ENCODE measurements at places on chromosomes 4 and X. TPM values are rescaled to one million over a fixed set of nuclear protein-coding genes. Genes with fewer than 3 reads are reported as not detected.

The SSX4B gene
- total RNA-seq: not detected

The OTC gene
- not detected for total RNA-seq

The MAOA gene
- 0.12 TPM for total RNA-seq

The MND1 gene
- 27.6 TPM for total RNA-seq

The MAOB gene
- not detected for total RNA-seq

The ASMT gene
- total RNA-seq: not detected

The MAGEA2 gene
- not detected for total RNA-seq

The PHKA1 gene
- 0.87 TPM for total RNA-seq

The MMRN1 gene
- total RNA-seq: 0.40 TPM

The POU4F2 gene
- not detected for total RNA-seq

The GABRE gene
- not detected for total RNA-seq

The F9 gene
- total RNA-seq: not detected

The PPP4R3C gene
- not detected for total RNA-seq

The ADGRA3 gene
- total RNA-seq: 3.2 TPM

GRCh38 chr4:22637306-22637705 lies 55.4 kb upstream of the GBA3 start:
- no peak for DNase-seq

DNA sequence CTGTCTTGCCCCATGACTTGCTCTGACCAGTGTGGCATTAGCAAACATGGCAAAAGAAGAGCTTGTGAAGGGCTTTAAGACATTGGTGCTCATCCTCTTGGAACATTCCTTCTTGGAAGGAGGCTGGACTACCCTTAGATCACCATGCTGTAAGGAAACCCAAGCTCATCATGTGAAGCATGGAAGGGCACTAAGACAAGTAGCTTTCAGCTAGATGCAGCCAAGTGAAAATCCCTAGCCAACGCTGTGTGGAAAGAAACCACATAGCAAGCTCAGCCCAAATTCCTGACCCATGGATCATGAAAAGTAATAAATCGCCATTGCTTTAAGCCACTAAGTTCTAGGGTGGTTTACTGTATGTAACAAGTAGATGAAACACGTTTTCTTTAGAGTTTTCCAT lies 12.4 kb upstream of the PACRGL start:
- no peak for DNase-seq

GRCh38 chrX:17566740-17567139 lies 170.6 kb upstream of the SCML1 start:
- no peak for DNase-seq

DNA sequence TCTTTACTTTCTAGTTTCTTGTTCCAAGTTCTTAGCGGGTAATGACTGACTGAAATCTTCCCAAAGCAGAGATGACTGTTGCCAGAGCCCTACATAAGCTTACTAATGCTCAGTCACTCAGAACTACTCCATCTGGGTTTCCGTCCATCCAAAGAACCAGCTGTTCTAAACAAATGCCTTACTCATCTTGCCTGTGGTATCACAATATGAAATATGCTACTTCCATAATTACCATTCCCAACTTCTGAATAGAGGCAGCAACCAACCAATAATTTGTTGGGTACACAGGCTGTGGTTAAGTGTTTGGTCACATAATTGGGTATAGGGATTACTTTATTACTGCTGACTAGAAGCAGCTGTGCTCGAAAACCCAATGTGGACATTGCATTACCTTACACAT lies 930.2 kb upstream of the DIAPH2 start:
- DNase-seq: no peak

DNA sequence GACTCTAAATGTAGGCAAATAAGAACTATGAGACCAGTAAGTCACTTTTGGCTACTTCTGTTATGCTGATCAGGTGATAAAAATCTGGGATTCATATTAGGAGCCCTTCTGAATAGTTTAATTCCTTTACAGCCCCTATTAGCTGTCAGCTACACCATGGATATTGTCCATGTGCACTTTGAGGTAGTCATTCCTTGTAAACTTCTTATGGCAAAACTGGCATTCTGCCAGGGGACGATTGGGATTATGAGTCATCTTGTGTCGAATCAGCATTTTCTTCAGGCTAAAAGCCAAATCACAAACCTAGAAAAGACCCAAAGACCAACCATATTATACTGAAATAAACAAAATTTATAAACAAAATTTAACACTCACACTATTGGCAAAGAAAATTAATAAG lies 227.6 kb downstream of the PRDM5 start:
- DNase-seq: no peak

DNA sequence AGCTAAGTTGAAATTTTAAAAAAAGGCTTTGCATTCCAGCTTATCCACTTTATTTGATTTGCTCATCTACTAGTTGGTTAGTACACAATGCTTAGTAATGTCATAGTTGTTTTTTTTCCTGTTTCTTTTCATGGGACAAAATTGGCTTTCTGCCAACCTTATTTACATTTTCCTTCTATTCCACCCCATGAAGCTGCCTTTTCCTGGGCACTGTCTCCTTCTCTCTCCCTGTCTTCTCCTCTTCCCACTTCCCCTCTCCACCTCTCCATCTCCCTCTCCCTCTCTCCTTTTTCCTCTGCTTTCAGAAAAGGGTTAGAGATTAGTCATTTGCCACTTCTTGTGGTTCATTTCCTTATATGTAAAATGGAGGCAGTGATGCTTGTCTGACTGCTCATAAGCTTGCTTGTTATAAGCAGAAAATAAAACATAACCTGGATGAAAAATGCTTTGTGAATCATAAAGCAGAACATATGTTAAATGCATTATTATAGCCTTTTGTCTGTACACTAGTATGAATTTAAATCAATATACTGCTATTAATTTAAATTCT lies 181.9 kb downstream of the CEP135 start:
- no peak for DNase-seq

GRCh38 chr4:168794881-168795280 lies 215.2 kb downstream of the CBR4 start:
- no peak for DNase-seq

DNA sequence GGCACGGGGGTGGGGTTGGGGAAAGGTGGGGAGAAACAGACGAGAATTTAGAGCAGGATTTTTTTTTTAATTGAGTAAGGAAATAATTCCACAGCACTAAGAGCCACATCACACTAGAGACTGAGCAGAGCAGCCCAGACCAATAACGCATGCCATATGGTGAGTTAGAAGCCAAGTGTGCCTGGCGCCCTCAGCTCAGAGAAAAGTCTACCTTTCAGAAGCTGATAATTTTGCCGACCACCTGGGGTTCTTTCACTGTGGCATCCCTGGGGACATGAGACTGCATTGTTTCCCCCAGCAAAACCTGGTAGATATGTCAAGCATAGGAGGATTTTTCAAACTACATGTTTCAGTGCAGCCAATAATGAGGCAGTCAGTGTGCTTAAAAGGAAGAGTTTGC lies 516.8 kb downstream of the SMARCA1 start:
- DNase-seq: no peak

GRCh38 chr4:826508-827208 lies 729 bp upstream of the CPLX1 start:
- DNase-seq: no peak

- DNase-seq: peak; percentile 23
Measured at GRCh38 chr4:118265312-118266144, 87.3 kb downstream of the PRSS12 start.

- DNase-seq: no peak
Measured at GRCh38 chr4:153117554-153117953, 86.7 kb upstream of the TRIM2 start.

GRCh38 chr4:52057196-52057595 lies 6.1 kb downstream of the SPATA18 start:
- no peak for DNase-seq

- DNase-seq: no peak
Measured at GRCh38 chr4:87015416-87015815, 80.6 kb downstream of the AFF1 start.

GRCh38 chrX:72468607-72469006 lies 104.0 kb downstream of the HDAC8 start:
- DNase-seq: no peak

GRCh38 chr4:153771046-153771445 lies 11.2 kb upstream of the RNF175 start:
- DNase-seq: no peak

DNA sequence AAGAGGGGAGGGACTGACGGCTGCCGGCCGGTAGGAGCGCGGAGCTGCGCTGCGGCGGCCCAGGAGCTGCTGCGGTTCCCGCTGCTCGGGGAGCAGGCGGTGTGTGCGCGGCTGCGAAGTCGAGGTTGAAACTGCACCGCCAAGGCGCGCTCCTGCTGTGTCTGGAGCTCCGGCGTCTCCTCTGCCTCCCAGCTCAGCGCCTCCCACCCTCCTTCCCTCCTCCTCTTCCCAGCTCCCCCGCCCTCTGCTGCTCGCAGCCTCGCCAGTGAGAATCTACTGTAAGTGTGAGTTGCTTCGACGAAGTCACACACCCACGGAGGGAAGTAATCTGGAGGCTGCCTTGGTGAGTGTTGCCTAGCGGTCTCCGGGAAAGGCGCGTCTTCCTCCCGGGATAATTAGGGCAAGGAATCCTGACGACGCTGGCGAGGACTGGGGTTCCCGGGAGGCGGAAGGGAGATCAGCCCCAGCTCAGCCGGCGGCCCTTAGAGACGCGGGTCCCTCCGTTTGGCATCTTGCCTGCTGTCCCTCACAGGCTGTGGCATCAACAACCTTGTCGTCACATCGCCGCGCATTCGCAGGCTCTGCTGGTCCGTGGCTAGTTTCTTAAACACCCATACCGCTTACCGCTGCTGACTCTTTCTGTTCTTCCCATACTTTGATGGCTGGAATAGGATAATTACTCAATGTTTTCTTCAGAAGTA lies at the start of gene EPHA5:
Gene EPHA5, minus strand, starts transcription at position 159 of the 701 bp plus-strand sequence. CDS start 747 bp downstream, outside the sequence.
- DNase-seq: no peak

- peak; percentile 12 for DNase-seq
Measured at GRCh38 chr4:158535130-158535614, 13.5 kb downstream of the RXFP1 start.

DNA sequence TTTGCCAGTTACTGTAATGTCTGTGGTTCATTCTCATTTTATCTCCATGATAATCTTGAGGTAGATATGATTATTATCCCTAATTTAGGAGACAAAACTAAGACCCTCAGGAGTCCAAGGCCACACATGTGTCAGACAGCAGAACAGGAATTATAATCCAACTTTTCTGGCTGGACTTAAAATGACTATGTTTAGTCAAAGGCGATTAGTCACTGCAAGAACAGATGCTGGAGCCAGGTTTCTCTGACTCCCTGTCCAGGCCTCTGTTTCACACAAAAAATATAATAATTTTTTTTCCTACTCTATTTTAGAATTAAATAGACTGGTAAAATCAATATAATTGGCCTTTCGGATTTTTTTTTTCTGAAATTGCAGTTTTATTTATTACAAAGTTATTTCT lies 56.7 kb upstream of the TMEM131L start:
- no peak for DNase-seq

GRCh38 chr4:7887436-7887835 lies 52.2 kb downstream of the AFAP1 start:
- DNase-seq: no peak

DNA sequence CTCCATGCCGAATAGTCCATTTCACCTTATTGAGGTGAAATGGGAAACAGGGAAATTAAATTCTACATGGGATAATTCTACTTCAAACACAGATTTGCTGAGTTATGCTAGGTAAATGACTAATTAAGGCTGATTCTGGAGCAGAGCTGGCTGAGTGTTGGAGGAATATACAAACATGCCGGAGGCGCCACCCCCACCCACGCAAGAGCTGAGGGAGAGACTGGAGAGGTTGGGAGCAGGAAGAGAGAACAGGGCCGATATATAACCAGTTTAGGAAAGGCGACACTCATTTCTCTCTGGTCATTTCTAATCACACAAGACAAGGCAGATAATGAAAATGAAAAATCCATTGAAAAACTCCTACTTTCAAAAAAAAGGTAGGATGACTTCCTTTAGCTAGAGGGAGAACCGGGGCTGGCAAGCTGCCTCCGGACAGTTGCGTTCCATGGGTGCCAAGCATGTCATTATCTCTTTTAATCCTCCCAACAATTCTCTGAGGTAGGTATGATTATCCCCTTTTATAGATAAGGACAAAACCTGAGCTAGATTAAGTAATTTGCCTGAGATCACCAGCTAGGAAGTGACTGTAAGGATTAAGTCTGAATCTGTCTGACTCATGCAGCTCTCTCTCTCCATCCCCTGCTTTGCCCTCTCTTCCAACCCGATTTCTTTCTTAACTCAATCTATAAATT lies 27.6 kb upstream of the CFAP299 start:
- no peak for DNase-seq

DNA sequence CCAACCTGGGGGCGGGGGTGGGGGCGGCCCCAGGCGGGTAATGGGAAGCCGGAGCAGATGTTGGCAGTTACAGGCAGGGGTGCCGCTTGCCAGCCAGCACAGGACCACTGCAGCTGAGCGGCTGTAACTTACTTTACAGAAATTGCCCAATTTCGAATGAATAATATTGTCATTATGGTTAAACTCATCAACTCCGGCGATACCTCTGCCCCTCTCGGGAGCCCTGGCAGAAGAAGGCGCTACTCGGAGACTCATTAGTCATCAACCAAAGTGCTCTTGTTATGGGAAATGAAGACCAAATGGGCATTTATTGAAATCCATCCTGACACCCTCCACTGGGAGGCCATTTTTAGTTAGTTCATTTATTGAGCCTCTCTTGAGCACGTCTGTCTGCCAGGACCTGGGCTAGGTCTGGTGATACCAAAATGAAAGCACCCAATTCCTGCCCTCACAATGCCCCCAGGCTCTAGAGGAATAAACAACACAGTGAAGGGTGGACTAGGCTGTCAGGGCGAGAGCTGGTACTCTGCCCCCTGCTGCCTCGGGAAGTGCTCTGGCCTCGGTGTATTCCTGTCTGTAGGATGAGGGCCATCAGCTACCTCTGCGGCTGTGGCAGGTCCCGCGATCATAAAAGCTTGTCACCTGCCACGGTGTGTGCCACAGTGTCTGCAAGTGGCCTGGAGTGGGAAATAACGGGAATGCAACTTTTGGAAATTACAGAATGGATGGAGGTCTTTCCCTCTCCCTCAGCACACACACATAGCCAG lies 159.1 kb upstream of the PSAPL1 start:
- no peak for DNase-seq

- no peak for DNase-seq
Measured at GRCh38 chr4:147823130-147823529, 91.2 kb downstream of the ARHGAP10 start.

DNA sequence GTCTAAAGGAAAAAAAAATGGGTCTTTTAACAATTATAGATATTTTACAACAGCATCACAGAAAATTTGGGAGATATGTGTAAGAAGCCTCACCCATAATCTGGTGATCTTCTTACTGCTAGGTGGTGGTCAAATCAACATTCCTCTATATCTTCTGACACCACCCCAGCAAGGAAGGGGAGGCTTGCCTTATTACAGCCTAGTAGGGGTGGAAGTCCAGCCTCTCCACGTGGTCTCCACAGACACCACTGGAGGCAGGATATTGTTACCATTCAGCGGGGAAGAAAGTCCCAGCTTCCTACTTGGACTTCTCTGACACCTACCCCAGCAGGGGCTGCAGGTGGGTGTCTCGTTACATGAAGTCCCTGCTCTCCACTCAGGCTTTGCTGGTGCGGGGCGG lies 28.7 kb downstream of the PRPS1 start:
- no peak for DNase-seq

- no peak for DNase-seq
Measured at GRCh38 chrX:38570396-38570795, 9.1 kb downstream of the TSPAN7 start.
